Stimulated activated CD8-positive, alpha-beta memory T cell treated with anti-CD3 and anti-CD28 coated beads, Interleukin-4, amount 100 ng/mL, for 1 hour (primary cell): ENCODE measurements at places on chromosomes 7 and 10.

DNA sequence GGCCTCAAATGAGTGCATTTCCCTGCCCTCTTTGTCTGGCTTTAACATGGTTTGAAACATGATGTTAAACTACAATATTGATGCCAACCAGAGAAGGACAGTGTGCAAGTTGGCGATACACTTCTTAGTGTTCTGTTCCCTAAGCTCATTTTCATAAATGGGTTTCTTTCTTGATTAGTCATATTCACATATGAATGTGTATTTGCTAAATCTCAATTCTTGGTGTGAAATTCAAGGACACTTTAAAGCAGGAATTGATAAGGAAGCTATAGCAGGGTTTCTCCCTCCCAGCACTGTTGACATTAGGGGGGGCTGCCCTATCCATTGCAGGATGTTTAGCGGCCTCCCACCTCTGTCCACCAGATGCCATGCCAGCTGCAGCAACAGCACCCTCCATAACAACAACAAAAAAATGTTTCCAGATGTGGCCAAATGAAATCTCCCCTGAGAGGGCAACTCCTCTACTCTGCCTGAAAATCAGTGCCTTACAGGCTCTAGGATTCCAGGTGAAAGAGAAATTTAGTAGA is 13.1 kb downstream of the CCNY start:
- DNase-seq: no peak

- no peak for DNase-seq
Observed at GRCh38 chr10:3420527-3421469, 248.2 kb upstream of the PITRM1 start.

DNA sequence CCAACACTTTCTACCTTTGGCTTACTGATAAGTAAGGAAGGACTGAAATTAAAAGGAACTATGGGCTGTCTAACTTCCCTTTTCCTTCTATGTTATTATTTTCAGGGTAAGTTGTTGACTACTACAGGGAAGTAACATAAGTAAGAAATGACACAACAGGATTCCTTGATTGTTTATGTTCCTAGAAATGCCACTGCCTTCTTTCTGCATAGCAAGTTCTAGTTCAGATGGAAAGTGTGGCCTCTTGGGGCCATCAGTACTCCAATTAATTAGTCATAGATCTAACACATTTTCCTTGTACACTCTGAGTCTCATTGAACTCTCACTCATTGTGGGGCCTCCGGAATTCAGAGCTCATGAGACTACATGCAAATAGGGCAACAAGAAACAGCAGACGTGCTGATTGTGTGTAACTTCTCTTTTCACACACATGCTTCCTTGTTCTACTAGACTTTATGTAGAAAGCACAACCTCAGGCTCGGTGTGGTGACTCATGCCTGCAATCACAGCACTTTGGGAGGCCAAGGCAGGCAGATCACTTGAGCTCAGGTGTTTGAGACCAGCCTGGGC is 35.3 kb upstream of the HIBADH start:
- no peak for DNase-seq

- DNase-seq: no peak
Observed at GRCh38 chr7:128681794-128682537, 9.9 kb downstream of the GARIN1A start.

GRCh38 chr7:51764976-51765375 is 448.4 kb upstream of the COBL start:
- DNase-seq: no peak

DNA sequence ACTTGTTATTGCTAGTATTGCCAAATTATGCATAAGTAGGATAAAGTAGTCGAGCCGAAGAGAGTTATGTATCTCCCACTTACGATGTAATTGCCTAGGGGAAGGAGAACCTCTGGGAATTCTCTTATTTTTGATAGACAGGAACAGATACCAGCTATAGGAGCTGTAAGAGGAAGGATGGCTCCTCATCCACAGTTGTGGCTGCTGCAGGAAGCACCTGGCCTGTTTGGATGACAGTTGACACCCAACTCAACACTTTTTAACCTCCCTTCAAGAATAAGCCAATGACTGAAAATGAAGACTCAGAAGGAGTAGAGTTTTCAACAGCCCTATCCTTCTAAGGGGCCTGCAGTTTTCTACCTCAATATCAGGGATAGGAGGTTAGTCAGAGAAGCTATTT is 6.3 kb downstream of the DYDC1 start:
- DNase-seq: no peak

DNA sequence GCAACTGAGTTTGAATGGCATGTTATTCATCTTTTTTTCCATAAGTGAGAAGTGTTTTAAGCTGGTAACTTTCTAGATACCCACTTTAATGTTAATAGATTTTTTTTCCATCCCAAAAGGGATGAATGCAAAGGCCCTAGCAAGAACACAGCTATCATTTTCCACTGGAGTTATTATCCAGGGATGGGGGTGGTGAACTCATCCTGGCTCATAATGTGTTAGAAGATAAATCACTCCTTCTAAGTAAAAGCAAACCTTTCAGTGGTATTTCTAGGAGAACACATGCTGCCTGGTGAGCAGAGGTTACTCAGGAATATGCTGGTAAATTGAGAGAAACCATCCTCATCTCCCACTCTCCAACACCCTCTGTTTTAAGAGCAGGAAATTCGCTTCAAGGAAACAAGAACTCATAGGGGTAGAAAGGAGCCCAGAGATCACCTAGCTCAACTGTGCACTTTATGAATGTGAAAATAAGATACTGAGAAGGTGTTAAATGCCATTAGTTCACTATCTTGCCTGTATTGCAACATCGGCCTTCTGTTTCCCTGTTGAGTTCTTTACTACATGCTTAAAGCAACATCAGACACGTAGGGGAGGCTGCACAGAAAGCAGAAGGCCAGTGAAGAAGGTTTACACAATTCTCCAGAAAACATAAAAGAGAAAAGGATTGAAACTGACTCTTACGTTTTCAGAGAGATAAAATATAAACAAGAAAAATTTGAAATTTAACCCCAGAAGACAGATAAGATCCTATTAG is 264.0 kb upstream of the PRKCQ start:
- DNase-seq: no peak

GRCh38 chr10:12533151-12533550 is 183.8 kb downstream of the CAMK1D start:
- DNase-seq: no peak

DNA sequence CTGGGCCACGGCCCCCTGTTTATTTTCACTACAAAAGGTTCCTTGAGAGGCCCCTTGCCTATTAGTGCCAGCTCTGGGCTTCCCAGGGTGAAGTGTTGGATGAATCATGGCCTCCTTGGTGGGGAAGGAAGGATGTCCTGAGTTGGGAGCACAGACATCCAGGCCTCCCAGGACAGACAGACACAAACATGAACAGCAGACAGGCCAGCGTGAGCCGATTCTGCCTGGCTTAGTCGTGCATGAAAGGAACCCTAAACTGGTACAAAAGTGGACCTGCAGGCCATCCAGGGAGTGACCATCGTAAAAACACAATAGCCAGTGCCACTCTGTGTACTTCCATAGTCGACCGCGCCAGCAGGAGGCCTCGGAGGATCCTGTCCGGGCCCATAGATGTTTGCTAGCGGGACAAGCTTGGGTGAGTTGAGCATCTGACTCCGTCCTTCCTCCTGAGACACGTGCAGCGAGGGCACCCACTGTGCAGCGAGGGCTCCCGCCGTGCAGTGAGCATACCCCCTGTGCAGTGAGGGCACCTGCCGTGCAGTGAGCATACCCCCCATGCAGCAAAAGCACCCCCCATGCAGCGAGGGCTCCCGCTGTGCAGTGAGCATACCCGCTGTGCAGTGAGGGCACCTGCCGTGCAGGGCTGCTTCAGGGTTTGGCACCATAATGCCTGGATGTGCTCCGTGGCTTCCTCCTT is 51.3 kb upstream of the PRKAR1B start:
- DNase-seq: no peak

DNA sequence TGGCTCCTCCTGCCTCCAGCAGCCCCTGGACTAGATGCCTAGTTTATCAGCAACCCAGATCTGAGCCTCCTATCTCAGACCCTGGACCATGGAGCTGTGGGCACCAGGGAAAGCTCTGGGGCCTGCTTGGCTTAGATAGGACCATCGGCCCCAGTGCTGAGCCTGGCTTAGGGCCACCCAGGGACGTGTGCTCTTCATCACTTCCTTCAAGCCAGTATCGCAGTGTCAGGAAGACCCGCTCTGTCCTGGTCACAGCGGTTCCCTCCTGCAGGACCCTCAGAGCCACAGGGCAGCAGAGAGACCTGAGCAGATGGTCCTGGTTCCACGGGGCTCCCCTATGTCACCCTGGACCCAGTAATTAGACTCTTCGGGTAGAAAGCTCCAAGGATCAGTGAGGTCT is 105.7 kb upstream of the FAM20C start:
- DNase-seq: no peak

DNA sequence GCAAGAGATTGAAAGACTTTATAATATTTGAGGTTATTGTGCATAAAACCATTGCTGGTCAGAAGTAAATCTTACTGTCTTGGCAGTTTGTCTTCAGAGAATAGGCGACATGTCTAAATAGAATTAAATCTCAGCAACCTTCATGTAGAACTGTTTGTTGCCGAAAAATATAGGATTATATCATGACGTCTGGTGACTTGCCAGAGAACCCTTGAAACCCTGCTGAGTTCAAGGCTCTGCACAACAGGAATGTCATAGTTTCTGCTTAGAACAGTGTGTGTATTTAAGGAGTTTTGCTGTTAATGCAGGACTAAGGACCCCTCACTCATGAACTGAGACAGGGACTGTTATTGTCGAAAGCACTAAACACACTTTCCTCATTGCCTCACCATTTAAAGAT is 206.4 kb upstream of the ETV1 start:
- DNase-seq: no peak

DNA sequence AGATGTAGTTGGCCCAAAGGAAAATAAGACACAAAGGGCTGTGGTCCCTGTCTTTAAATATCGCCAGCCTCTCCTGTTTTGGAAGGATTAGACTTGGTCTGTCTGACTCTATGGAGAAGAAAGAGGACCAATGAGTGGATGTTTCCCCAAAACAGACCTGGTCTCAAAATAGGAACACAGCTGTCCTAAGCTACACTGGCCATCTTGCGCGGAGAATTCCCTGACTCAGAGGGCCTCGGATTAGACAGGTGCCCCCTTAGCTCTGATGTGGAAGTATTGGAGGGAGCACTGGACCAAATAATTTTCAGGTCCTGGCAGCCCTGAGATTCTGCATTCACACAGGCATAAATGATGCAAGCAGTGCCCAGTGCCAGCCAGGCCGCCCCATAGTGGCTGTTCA is 56.1 kb downstream of the CHST15 start:
- DNase-seq: no peak

DNA sequence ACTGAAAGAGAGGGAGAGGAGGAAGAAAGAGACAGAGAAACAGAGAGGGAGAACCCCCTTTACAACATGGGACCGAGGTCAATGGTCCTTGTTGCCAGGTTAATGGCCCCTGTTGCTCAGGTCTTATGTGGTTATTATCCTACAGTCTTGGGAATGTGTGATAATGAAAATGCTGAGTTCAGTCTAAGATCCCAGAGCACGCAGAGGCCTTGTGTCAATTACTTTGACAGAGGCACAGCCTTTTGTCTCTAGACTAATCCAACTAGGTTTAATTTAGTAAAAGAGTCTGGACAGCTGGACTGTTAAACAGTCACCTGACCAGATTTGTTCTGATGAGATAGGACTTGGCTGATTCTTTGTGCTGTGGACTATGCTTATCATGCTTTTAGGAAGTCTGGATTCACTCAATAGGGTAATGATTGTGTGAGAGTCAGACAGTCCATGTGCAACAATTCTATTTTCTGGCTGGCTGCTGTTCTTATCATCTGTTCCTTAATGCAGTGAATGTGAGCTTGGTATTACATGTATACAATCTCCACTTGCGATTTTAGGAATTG is 157.4 kb upstream of the MAGI2 start:
- no peak for DNase-seq

- no peak for DNase-seq
Observed at GRCh38 chr7:70695795-70696083, 436.2 kb upstream of the GALNT17 start.
